Airway epithelial cell (primary cell): ENCODE measurements at places on chromosomes 6 and 20. TPM values are rescaled to one million over a fixed set of nuclear protein-coding genes. Genes with fewer than 3 reads are reported as not detected.

Gene ESR1
- 0.07 TPM in 1 of 2 replicates, not detected in the other for total RNA-seq

Gene SAMD10
- 11.1 and 11.6 TPM in 2 replicates for total RNA-seq

Gene HDGFL1
- not detected in 2 replicates for total RNA-seq

Gene TOX2
- total RNA-seq: 1.3 and 1.6 TPM in 2 replicates

Gene SLC26A8
- total RNA-seq: not detected in 2 replicates

Gene STK35
- total RNA-seq: 18.3 and 24.8 TPM in 2 replicates

Gene FOXP4
- total RNA-seq: 8.2 and 13.2 TPM in 2 replicates

Gene LAMA5
- 210 and 243 TPM in 2 replicates for total RNA-seq

Gene GPR31
- not detected in 2 replicates for total RNA-seq

Gene RNF144B
- 32.5 and 38.2 TPM in 2 replicates for total RNA-seq

Gene ATG5
- total RNA-seq: 25.9 and 31.0 TPM in 2 replicates

Gene HNF4A
- not detected in 2 replicates for total RNA-seq

Gene TREML1
- total RNA-seq: not detected in 2 replicates

Gene FOXQ1
- total RNA-seq: 4.7 and 7.7 TPM in 2 replicates

Gene PKIB
- 4.1 and 4.9 TPM in 2 replicates for total RNA-seq

Gene PTK6
- total RNA-seq: 0.70 and 1.2 TPM in 2 replicates

Gene ADGB
- total RNA-seq: not detected in 2 replicates

Gene PTPRT
- total RNA-seq: not detected in 2 replicates

Gene LPIN3
- total RNA-seq: 6.2 and 11.7 TPM in 2 replicates

Gene RNGTT
- 14.6 and 17.6 TPM in 2 replicates for total RNA-seq

Gene ALDH8A1
- total RNA-seq: 0.14 and 0.70 TPM in 2 replicates

Gene RSPH4A
- not detected in 2 replicates for total RNA-seq

Gene CRYBG1
- 71.6 and 94.2 TPM in 2 replicates for total RNA-seq

Gene VGLL2
- not detected in 2 replicates for total RNA-seq

Gene RFX6
- not detected in 2 replicates for total RNA-seq

Gene SUMO4
- 0.21 TPM in 1 of 2 replicates, not detected in the other for total RNA-seq

Gene ADGRF1
- total RNA-seq: 23.5 and 24.3 TPM in 2 replicates

Gene ANKRD66
- total RNA-seq: not detected in 2 replicates
